ENCODE measurements at places on chromosomes 11 and 22.

GRCh38 chr11:811446-812245 is 1.9 kb downstream of the RPLP2 start:
- no peak for DNase-seq

DNA sequence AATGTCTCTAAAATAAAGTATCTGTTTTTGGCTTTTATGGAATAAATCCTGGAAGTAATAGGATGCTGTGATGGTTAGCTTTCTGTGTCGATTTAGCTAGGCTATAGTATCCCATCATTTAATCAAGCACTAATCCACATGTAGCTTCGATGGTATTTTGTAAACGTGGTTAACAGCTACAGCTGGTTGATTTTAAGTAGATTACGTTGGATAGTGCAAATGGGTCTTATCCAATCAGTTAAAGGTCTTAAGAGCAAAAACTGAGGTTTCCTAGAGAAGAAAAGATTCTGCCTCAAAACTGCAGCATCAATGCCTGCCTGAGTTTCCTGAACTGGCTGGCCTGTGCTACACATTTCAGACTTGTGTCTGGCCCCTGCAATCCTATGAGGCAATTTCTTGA is 314.2 kb upstream of the SORL1-AS1 start:
- no peak for DNase-seq

GRCh38 chr11:10561947-10562346 is 6.5 kb downstream of the LYVE1 start:
- DNase-seq: no peak

- DNase-seq: no peak
Observed at GRCh38 chr22:23504516-23504915, 75.6 kb downstream of the IGLL1 start.

- no peak for DNase-seq
Observed at GRCh38 chr11:129720994-129721393, 94.7 kb upstream of the TMEM45B start.

GRCh38 chr11:78465169-78465942 is 47.7 kb upstream of the GAB2 start:
- peak; percentile 14 for DNase-seq

DNA sequence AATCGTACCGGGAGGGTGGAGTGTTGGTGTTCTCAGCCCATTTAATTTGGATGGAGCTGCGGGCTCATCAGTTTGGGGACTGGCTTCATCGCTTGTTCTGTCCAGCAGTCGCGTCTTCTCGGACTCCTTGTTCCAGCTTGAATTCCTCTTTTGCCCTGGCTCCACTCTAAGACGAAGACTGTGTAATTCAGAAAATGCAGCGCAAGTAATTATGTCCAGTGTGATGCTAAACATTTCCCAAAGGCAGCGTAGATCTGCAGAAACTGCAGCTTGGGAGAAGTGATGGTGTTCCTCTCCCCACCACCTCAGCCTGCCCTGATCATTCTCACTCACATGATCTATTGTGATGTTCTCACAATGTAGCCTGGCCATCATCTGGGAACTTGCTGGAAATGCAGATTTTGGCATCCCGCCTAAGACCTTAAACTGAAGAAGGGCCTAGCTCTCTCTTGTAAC is 666 bp downstream of the SLC25A18 start:
- DNase-seq: no peak

- DNase-seq: no peak
Observed at GRCh38 chr11:100639140-100639539, 47.9 kb upstream of the ARHGAP42 start.

DNA sequence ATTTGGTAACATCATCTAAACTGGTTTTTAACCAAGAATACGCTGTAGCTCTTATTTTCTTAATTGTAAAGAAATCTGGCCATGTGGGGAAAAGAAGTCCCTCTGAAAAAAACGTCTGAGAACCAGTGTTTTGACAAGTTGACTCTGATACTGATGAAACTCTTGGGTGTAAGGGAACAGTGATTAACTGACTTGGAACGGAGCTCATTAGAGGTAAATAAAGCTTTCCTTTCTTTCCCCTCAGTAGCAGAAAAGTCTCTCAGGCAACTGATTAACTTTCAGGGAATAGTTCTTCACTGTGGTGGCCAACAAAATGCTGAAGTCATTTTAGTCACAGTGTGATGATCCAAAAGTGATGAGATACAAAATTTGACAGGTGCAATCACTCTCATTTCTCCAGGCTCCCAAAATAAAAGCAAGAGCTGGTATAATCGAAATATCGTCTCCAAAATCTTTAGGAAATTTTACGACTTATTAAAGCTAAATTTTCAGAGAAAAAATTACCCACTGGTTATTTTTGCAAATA is 52.3 kb downstream of the SLC36A4 start:
- DNase-seq: no peak

DNA sequence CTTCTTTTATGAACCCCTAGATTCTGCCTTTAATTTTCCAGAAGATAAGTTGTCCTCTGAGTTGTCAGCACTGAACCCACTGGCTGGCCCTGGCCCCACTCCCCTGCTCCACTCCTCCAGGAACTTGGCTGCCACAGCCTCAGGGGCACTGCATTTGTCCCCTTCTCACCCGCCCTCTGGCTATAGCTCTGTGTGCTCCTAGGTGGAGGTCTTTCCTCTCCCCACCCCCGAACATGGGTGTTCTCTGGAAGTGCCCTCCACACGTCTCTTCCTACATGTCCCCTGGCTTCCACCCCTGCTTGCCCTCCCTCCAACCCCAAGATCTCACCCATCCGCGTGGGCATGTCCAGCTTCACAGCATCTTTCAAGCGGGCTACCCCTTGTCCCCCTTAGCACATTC is 137.7 kb upstream of the TEAD1 start:
- no peak for DNase-seq

- no peak for DNase-seq
Observed at GRCh38 chr11:116240710-116241109, 532.1 kb downstream of the BUD13 start.

DNA sequence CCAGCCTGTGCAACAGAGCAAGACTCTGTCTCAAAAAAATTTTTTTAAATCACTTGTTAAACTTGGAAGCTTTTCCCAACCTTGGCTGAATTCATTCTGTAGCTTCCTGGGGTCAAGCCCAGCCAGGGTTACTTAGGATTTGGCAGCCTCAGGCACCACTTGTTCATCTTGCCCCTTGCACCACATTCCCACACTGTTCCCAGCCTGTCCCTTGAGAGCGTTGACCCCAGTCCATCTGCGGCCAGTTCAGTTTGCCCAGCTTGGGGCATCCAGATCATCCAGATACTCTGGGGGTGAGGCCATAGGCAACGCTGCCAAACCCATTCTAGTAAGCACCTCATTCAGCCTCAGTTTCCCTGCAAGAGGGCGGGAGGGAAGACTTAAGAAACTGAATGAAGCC is 8.7 kb upstream of the THRSP start:
- DNase-seq: no peak

DNA sequence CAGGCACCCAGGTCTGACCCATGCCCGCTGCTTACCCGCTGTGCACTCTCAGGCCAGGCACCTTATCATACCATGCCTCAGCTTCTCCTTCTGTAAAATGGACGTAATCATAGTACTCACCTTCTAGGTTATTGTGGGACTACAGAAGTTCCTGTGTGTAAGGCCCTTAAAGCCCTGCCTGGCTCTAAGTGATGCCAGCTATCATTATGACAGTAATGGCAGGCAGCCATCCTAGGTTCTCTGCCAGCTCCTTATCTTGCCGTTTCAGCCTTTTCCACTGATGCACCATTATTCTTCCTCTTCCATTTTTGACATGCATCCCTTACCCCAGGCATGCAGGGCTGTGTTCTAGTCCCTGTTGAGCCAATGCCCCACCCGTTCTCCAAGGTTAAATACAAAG is 57.9 kb downstream of the DBX1 start:
- no peak for DNase-seq

DNA sequence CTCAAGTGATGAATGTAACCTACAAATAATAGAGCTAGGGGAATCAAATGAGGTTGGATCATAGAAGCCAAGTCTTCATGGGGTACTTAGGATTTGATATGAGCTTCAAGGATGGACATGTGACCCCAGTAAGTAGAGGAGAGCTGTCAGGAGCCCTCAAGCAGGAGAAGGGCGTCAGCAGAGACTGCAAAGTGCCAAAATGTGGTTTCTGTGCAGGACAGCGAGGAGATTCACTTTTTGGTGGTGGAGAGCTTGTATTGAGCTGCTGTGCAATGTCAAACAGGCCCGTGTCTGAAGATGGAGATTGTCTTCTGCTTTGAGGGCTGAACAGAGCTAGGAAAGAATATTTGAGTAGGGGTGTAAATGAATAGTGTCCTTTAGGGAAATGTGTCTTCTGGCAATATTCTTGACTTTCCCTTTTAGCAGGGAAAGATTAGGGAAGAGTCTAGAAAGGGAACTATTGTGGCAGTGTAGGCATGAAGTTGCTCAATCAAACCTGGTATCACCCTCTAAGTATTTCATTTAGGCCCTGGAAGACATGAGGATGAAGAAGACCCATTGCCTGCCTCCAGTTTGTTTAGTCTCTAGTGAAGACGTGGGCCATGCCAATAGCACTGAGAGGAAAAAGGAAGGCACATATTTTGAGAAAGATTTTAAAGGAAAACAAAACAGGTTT is 31.2 kb upstream of the SORL1-AS1 start:
- no peak for DNase-seq

DNA sequence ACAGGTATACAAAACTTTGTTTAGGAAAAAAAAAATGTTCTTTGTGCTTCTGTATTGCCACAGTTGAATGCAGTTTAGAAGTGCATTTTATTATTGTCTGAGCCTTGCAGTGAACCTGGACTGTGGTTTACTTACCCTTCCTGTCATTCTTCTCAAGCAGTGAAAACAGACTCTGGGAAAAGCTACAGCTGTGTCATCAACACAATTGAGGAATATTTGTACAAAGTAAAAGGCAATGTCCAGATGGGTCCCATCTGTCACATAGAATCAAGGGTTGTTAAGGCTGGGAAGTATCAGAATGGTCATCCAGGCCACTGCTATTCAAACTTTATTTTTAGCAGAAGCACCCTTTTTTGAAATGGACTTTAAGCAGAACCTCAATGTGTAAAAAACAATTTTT is 73.3 kb downstream of the TRIM44 start:
- DNase-seq: no peak

DNA sequence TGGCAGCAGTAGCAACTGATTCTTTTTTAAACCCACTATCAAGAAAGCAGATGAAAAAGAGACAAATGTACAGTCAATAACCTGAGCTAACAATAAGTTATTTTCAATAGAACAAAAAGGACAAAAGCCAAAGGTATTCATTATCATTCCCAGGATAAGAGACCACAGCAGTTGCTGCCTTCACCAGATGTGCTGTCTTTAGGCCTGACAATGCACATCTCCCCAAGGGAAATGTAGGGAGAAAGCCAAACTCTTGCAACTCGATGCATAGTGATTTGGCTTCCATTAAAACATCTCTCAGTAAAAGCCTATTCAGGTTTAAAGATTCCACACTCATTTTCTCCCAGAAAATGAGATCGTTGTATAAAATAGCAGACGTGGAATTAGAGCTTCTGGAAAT is 210.7 kb downstream of the METTL15 start:
- DNase-seq: no peak

GRCh38 chr11:60375316-60375715 is 3.0 kb upstream of the MS4A7 start:
- no peak for DNase-seq

GRCh38 chr11:9617940-9618339 is 44.5 kb downstream of the WEE1 start:
- no peak for DNase-seq

GRCh38 chr22:45478108-45478771 is 24.4 kb upstream of the FBLN1 start:
- DNase-seq: no peak

DNA sequence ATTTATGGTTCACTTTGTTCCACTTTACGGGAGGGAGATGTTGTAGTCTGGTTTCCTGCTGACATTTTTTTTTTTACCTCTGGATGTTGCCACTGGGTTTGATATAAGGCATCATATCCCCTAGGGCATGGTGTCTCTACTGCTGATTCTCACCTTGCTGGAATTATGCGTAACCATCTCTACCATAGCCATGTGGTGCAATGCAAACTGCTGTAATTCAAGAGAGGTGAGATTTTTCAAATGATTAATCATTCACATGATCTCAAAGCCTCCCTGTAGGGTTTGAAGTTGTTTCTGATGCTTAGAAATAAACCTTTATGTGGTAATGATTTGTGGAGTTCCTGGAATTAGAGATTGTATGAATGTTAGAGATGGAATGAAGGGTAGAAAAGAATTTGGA is 13.0 kb downstream of the MS4A3 start:
- DNase-seq: no peak
